ENCODE measurements at places on chromosomes 2 and 18.

- DNase-seq: no peak
Measured at GRCh38 chr2:221197225-221197856, 374.8 kb downstream of the EPHA4 start.

DNA sequence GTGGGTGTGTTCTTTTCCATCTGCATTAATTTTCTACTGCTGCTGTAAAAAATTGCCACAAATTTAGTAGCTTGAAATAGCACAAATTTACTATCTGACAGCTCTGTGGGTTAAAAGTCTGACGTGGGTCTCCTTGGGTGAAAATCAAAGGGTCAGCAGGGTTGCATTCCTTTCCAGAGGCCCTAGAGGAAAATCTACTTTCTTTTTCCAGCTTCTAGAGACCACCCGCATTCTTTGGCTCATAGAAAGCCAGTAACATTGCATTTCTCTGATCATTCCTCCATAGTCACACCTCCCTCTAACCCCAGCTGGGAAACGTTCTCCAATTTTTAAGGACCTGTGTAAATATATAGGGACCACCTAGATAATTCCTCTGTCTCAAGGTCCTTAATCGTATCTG lies 128.8 kb downstream of the ATL2 start:
- no peak for DNase-seq

- no peak for DNase-seq
Measured at GRCh38 chr2:23904692-23905091, 22.2 kb downstream of the ATAD2B start.

DNA sequence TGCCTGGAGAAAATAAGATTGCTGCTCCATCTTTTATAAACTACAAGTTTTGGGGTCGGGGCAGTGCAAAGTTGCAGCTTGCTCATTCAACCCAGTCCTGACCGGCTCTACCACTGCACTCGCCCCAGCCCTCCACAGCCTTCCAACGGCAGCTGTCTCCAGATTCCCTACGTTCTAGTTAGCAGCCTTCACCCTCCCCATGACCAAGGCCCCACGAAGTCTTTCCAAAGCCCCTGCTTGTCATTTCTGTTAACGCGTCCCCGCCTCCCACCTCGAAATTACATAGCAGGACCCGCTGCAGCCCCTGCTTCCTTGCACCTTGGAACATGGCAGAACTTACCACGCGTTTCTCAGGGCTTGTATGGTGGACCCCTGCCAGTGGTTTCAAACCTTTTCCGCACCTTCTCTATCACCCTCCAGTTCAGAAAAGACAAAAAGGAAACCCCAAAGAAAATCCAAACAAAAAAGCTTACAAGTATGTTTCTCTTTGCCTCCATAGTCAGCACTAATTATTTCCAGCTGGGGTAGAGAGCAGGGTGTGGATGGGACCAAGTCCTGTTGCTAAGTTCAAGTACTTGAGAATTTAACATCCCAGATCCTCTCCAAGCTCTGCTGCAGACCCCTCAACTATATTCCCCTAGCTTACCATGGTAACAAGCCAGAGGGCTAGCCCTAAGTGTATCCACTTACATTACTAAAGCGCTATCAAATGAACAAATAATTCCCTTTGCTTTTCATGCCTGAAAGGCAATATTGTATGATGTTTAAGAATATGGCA lies 161.5 kb downstream of the TGIF1 start:
- no peak for DNase-seq

GRCh38 chr18:7626175-7626921 lies 59.2 kb downstream of the PTPRM start:
- no peak for DNase-seq

DNA sequence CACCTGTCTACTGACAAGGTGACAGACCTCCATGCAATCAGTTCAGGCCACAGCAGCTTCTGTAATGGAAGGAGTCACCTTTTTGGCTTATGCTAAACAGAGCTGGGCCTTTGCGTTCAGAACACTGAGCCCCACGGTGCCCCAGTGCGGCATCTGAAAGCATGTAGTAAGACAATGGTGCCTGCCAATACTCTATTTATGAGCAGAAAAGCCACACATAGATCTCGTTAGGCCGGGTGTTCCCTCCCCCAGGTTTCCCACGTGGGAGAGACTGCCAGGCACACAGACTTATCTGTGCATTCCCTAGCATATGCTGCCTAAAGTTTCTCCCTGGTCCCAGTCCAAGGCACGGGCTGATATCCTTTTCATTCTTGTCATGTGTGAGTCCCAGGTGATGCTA lies 150.9 kb downstream of the ACTR3 start:
- no peak for DNase-seq

GRCh38 chr2:238863231-238863630 lies 15.3 kb downstream of the TWIST2 start:
- no peak for DNase-seq

DNA sequence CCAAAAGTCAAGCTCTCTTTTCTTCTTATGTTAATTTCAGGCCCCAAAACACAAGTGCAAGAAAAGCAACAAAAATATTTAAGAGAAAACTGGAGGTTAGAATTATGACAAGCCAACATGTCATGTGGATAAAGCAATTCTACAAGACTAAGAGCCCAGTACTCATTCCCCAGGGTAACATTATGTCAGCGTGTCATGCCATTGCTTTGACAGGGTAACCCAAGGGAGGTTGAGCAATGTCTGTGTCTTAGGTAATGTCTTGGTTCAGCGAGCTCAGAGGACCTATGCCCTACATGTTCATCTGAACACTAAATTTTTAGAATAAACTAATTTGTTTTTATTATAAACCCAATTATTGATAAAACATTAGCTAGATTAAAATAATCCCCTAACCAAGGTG lies 173.2 kb upstream of the ZNF804A start:
- DNase-seq: no peak

DNA sequence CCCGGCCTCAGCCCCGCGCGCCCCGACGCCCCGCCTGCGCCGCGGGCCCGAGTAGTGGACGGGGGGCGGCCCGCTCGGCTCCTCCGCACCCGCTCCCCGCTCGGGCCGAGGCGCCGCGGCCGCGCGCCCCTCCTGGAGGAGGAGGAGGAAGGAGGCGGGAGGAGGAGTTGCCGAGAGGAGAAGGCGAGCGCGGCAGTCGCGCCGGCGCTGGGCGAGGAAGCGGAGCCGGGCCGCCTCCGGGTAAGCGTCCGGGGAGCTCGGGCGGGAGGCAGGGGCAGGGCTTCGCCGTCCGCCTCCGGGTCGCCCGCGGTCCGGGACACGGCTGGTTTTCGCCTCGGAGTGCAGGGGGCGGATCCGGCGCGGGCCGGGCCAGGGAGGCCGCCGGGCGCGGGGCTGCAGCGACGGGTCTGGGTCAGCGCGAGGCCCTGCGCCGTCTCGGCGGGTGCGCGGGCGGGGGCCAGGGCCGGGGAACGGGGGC lies at the start of gene SOCS6:
SOCS6 (plus strand) TSS at position 195 of the 478 bp plus-strand sequence. CDS start 35,624 bp downstream, outside the sequence.
- DNase-seq: no peak

GRCh38 chr2:233247744-233248143 lies 3.7 kb upstream of the ATG16L1 start:
- DNase-seq: no peak

- no peak for DNase-seq
Measured at GRCh38 chr2:176427549-176427948, 158.3 kb downstream of the MTX2 start.

- DNase-seq: no peak
Measured at GRCh38 chr2:45881970-45882581, 230.6 kb downstream of the PRKCE start.

- DNase-seq: no peak
Measured at GRCh38 chr2:12587228-12587627, 129.5 kb upstream of the TRIB2 start.

DNA sequence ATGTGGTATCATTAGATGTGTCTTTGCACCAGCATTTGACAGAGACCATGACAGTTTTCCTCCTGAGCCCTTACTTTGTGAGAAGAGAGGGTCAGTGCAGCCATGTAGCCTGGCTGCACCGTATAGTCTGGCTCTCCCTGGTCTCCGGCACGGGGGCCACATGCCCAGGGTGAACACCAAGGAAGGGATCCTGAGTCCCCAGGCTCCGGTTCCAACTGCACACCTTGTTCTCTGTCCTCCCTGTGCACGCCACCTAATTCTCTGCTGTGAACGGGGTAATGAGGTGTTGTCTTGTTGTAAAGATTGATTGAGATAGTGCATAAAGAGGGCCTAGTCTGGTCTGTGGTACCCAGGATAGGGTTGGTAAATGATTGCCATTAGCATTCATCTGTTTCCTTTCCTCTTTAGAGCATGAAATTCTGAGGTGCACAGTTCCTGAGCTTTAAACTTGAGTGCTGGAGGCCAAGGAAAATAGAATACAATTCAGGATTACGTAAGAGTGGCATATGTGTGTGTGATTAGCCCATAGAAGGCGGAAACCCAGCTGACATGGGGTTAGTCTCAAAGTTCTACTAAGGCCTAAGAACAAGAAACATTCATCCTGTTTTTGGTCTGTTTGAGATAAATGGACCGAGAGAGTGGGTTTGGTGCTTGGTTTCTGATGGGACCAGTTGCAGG lies 55.5 kb downstream of the NCK2 start:
- no peak for DNase-seq

DNA sequence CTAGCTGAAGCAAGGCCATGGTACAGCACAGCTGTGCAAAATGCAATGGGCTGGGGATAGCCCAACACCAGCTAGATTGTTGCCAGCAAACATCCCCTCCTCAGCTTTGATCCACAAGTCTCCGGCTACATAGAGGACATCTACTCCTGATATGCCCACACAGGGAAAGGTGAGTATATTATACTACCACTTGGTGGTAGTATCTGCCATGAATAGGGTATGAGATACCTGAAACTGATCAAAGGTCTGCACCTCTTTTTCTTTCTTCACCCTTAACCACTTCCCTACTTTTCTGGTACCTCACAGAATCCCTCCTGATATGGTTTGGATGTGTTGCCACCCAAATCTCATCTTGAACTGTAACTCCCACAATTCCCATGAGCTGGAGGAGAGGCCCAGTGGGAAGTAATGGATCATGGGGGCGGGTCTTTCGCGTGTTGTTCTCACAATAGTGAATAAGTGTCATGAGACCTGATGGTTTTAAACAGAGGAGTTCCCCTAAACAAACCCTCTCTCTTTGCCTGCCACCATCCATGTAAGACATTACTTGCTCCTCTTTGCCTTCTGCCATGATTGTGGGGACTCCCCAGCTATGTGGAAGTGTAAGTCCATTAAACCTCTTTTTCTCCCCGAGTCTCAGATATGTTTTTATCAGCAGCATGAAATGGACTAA lies 279.6 kb downstream of the TXNL1 start:
- DNase-seq: no peak

DNA sequence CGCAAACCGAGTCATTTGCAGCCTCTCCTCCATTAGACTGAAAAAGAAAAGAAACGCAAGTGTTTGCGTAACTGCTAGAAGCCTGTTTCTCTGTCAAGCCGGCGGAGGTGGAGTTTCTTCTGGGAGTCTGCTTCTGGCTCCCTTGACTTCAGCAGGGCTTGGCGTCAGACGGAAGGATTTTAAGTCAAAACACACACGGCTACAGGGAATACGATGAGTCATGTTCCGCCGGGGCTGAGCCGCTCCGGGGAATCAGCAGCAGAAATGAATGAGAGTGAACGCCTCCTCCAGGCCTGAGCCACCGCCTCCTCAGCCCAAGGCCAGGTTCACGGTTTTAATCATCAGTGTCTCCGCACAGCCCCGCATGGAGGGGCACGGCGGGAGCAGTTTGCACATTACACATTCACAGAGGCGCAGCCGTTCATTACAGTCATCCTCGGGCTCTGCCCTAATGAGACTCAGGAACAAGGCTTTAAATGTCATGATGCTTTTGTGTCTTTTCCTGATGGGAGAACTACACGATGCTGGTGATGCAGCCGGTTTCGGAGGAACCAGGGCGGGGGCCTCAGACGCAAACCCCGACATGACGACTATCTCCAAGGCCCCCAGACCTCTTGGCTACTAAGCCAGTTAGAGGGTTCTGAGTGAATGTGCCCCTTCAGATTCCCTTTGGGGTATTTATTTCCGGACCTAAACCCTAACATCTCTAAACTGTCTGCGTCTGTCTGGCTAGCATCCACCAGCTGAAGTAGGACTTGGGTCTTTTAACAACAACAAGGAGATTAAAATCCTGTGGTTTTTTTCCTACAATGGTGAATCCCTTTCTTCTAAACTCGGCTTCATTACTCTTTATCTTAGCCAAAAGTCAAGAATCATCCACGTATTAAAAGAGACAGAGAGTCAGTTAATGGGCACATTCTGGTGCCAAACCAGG lies 11.1 kb upstream of the SCG2 start:
- DNase-seq: no peak

DNA sequence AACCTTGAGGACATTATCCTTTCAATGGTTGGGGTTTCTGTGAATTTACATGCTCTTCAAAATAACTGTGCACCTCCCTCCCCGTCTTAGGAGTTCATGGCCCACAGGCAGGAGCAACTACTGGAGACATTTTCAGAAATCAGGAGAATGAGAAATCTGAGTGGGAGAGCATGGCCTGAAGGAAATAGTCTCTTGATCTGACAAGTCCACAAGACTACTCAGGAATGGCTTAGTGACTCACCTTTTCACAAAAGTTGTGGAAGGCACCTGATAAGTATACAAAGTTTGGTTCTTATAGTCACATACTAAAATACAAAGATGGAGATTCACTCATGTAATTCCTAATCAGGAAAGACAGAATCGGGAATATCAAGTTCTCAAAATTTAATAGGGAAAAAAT lies 83.6 kb upstream of the NCKAP5 start:
- no peak for DNase-seq

GRCh38 chr2:10039658-10040410 lies 3.5 kb upstream of the KLF11 start:
- no peak for DNase-seq

GRCh38 chr2:147531269-147531668 lies 313.6 kb upstream of the ACVR2A start:
- DNase-seq: no peak

- no peak for DNase-seq
Measured at GRCh38 chr18:72470391-72470790, 73.8 kb downstream of the CBLN2 start.

GRCh38 chr2:212505586-212505985 lies 33.0 kb downstream of the ERBB4 start:
- no peak for DNase-seq

- DNase-seq: no peak
Measured at GRCh38 chr2:73063909-73064875, 7.3 kb downstream of the SFXN5 start.

DNA sequence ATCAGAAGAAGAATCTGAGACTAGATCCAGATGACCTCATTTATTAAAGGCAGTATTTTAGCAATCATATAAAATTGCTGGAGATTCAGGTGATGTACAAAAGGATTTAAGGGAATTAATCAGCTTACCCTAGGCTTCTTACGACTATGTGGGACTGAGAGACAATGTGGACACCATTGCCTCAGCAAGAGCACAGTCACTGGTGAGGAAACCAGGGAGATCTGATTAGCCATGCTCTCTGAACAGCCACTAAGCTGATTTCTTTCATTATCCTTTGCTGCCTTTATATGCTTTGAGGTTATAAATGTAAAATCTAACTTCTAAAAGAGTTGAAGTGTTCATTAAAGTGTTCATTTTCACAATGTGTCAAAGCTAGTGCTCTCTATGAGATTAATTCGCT lies 22.7 kb upstream of the GULP1 start:
- DNase-seq: no peak

DNA sequence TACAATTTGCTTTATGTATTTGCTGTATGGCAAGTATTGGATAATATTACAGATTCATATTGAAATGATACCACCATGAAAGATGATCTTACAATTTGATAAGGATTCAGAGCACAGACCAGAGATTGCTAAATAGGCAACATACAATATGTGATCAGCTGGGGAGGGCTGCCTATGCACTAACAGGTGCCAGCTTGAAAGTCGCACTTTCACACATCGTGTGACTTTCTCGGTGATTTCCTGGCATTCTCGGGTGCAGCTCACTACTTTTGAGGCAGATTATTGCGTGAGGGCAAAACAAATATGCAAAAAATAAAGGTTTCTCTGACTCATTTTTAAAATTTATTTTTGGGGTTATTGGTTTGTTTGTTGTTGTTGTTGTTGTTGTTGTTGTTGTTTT lies 36.0 kb downstream of the RBMS1 start:
- DNase-seq: no peak
